CD4-positive, alpha-beta T cell treated with Interleukin-4 for 4 hours (primary cell): ENCODE measurements at places on chromosomes 6 and 20.

GRCh38 chr6:28771401-28772267, 152.2 kb downstream of the TRIM27 start:
- DNase-seq = no peak

GRCh38 chr20:4702562-4703280, 19.0 kb upstream of the PRND start:
- DNase-seq = no peak

- DNase-seq = no peak
These were observed 15.8 kb upstream of the GPR63 start for GRCh38 chr6:96853083-96853482.

DNA sequence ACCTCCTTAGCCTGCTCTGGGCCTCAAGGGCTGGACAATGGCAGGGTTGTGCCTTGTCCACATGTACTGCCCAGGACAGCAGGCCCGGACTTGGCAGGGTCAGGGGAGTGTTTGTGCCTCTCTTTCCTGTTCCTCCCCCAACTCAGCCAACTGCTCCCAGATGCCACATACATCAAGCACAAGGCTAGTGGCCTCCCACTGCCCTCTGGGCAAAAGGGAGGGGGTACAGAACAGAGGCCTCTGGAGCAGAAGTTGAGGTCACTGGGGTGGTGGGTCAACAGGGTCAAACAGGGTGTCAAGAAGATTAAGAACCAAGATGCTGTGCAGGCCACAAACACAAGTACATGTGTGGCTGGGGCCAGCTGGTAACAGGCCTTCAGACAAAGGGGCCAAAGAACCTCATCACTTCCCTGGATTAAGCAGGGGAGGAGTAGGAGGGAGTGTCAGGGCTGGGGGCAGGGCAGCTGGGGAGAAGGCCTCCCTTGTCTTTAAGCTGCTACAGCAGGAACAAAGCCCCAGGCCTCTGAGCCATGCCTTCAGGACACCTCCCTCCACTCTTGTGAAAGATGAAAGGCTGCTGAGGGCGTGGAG, 36.0 kb downstream of the KCNK5 start:
- DNase-seq = no peak

- no peak for DNase-seq
These were observed 3.0 kb upstream of the TMEM14C start for GRCh38 chr6:10719964-10720264.

GRCh38 chr6:81977486-81977885, 225.0 kb upstream of the TENT5A start:
- no peak for DNase-seq

- DNase-seq = no peak
These were observed 271.9 kb upstream of the OPRM1 start for GRCh38 chr6:153767127-153767526.

- no peak for DNase-seq
These were observed 83.4 kb downstream of the ELOVL4 start for GRCh38 chr6:79864001-79864400.

DNA sequence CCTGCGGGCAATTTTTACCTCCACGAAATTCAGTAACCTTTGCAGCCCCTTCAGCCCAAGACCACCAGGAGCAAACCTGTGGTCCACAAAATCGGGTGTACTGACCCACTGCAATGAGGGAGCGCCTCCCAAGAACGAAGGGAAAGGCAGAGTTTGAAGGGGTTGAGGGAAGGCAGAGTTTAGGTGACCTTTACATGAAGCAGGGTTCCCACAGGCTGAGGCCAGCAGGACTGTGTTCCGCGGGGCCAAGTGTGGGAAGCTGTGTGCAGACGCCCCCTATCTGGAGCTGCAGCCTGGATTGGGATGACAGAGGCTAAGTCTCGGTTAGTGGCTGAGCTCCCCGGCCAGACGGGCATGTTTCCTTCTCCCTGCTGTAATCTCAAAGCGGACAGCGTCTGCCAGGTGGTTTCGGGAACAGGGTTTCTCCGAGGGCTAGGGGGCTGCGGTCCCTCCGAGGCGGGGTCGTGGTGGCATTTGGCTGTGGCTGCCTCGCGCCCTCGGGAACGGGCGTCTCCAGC, 826 bp upstream of the PYGB start:
- DNase-seq = no peak

- DNase-seq = no peak
These were observed 16.1 kb upstream of the PPP1R14C start for GRCh38 chr6:150126641-150127291.
